ENCODE measurements at places on chromosomes 3 and 15.

GRCh38 chr3:186207515-186207914, 98.6 kb upstream of the ETV5 start:
- no peak for DNase-seq

DNA sequence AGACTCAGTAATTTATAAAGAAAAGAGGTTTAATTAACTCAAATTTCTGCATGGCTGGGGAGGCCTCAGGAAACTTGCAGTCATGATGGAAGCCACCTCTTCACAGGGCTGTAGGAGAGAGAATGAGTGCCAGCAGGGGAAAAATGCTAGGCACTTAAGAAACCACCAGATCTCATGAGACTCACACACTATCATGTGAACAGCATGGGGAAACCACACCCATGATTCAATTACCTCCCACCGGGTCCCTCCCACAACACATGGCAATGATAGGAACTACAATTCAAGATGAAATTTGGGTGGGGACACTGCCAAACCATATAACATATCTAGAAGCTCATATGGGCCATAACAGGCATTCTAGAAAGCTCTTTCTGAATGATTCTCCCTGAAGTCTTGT, 190.3 kb downstream of the WNT5A start:
- DNase-seq, result no peak

- no peak for DNase-seq
These were observed 19.0 kb upstream of the PRICKLE2 start for GRCh38 chr3:64244011-64244942.

GRCh38 chr15:78312536-78312935, 13.1 kb upstream of the SKIC8 start:
- no peak for DNase-seq

- DNase-seq, result no peak
These were observed 551.6 kb downstream of the ZIC1 start for GRCh38 chr3:147960786-147961185.

DNA sequence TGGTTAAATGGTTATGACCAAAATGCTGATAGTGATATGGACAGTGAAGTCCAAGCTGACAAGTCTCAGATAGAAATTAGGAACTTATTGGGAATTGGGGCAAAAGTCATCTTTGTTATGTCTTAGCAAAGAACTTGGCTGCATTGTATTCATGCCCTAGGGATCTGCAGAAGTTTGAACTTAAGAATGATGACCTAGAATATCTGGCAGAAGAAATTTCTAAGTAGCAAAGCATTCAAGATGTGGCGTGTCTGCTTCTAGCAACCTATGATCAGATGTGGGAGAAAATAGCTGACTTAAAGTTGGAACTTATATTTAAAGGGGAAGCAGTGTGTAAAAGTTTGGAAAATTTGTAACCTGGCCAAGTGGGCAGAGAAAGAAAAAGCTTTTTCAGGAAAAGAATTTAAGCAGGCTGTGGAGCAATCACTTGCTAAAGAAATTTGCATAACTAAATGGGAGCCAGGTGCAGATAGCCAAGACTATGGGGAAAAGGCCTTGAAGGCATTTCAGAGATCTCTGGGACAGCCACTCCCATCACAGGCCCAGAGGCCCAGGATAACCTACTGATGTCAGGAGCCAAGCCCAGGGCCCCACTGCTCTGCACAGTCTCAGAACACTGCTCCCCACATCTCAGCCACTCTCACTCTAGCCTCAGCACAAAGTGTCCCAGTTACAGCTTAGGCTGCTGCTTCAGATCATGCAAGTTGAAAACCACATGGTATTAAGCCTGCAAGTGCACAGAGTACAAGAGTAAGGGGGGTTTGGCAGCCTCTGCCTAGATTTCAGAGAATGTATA, 147.8 kb upstream of the TGFBR2 start:
- DNase-seq, result no peak

GRCh38 chr3:3189961-3190360, 10.5 kb upstream of the CRBN start:
- no peak for DNase-seq

- DNase-seq, result no peak
These were observed 11.5 kb downstream of the CSK start for GRCh38 chr15:74793135-74794028.

GRCh38 chr3:118480101-118480860, 554.4 kb downstream of the IGSF11 start:
- no peak for DNase-seq

GRCh38 chr15:76116138-76116885, 56.5 kb downstream of the TMEM266 start:
- no peak for DNase-seq

- no peak for DNase-seq
These were observed 59.4 kb downstream of the MYO9A start for GRCh38 chr15:72058585-72058984.

DNA sequence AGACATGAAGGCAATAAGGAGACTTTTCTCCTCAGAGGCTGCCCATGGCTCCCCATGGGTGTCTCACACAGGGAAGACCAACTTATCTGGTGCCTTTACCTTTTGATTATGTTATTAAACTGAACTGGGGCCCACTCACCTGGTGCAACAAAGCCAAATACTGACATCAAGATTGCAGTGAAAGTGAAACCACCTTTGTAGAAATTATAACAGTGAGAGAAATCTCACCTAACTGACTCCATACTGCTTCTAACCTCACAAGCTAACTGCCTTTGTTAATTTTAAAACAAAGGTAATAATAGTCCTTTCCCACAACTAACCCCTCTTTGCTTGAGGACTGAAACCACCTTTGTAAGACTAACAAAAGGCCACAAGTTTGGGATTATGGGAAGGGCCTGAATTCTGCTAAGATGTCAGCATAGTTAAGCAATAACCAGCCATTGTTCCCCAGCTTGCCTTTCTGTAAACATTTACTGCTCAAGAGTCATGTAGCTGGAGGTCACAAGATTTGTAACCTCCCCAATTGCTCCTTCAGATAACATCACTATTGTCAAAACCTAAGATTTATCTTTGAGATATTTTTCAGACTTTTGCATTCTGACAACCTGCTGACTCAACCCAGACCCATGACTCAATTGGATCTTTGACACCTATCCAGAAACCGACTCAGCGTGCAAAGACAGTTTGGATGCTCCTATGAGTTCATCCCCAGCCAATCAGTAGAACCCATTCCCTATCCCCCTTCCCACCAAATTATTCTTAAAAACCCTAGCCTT, 420.3 kb upstream of the CFAP20DC start:
- no peak for DNase-seq

GRCh38 chr3:45639044-45639392, 44.5 kb downstream of the LIMD1 start:
- no peak for DNase-seq

DNA sequence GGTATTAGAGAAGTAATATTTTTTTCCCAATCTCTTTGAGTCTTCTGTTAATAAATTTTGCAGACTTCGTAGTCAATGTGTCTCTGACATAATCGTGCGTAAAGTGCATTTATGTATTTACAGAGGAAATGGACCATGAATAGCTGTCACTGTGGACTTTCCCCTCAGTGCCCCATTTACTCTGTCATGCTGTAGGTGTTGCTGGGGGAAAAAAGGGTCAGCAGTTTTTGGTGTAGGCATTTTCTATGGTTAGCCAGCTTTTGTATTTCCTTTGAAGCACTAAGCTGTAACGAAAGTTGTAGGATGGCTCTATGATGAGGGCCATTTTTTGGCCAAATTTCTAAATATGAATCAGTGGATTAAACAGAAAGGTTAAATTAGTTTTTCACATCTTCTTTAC, 598.4 kb downstream of the FGF12 start:
- no peak for DNase-seq

DNA sequence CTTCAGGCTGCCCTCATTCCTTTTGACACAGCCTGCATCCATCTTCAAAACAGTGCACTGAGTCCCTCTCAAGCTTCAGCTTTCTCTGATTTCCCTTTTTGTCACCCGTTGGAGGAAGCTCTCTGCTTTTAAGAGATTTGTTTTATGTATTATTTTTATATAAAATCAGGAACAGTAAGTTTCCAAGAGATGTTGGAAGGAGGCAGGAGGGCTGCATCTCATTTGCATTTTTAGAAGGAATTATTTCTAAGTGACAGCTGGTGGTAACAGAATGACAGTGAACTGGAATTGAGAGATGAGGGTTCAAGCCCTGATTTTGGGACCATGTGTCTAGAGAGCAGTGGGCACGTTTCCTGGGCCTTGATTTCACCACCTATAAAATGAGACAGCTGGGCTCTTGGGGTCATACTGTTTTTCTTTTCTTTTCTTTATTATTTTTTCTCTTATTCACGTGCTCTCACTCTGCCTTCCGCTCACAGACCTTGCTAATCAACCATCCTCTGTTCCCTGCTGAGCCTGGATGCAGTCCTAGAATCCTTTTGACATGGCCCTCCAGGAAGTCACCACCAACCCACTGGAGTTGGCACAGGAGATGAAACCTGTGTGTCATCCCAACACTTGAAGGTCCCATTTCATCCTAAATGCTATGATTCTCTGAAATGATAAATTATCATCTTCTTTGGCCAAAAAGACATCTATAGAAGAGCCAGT, 148.6 kb downstream of the CACNA2D3 start:
- no peak for DNase-seq

GRCh38 chr3:148737104-148737530, 39.4 kb downstream of the AGTR1 start:
- DNase-seq, result no peak

DNA sequence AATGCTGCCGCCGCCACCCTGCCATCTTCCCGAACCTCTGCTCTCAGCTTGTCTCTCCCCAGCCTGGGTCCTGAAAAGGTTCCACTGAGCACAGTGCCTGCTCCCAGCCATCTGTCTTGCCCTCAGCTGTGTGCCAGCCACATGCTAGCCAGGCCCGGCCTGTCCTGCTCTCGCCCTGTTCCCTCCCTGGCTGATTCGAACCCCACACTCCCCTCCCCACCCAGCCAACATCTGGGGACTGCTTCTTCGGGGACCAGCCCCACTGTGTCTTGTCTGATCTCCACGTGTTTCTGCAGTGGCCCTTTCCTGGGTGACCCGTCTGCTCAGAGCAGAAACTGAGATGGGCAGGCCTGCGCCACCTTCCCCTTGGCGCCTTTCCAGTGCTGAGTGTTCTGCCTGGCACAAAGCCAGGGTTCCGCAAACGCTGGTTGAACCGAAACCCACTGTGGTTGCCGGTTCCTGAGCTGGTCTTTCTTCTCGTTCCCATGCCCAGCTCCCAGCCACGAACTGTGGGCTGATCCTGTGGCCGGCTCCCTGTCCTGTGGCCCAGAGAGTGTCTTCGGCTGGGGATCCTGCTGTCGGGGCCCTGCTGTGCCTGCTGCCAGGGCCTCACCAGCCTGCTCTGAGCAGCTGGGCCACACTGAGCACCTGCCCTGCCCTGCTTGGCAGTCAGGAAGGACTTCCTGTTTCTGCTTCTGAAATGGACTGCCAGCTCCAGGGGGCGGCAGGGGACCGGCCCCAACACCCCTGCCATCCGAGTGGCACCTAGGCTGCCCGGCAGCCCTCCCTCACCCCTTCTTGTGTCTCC, 62.7 kb upstream of the KLF13 start:
- peak; percentile 41 for DNase-seq

- no peak for DNase-seq
These were observed 57.6 kb downstream of the CD86 start for GRCh38 chr3:122112754-122113153.

DNA sequence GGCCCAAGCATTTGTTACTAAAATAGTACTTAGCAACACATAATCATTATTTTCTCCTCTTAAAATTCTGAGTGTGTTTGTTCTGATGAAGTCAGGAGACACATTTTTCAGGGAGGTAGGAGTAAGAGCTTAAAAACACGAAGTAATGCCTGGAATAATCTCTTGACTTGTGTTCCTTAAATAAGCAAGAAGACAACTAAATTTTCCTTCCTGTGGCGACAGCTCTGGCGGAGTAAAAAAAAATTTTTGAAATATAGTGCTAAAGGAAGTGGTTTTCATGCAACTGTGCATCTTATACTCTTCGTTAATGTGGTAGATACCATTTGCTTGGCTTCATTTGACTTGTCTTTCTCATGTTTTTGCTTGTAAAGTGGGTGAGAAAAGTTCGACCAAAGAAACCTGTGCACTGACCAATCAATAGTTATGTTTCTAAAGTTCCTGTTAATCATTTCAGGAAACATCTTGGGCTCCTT, 11.1 kb upstream of the MBNL1 start:
- no peak for DNase-seq

DNA sequence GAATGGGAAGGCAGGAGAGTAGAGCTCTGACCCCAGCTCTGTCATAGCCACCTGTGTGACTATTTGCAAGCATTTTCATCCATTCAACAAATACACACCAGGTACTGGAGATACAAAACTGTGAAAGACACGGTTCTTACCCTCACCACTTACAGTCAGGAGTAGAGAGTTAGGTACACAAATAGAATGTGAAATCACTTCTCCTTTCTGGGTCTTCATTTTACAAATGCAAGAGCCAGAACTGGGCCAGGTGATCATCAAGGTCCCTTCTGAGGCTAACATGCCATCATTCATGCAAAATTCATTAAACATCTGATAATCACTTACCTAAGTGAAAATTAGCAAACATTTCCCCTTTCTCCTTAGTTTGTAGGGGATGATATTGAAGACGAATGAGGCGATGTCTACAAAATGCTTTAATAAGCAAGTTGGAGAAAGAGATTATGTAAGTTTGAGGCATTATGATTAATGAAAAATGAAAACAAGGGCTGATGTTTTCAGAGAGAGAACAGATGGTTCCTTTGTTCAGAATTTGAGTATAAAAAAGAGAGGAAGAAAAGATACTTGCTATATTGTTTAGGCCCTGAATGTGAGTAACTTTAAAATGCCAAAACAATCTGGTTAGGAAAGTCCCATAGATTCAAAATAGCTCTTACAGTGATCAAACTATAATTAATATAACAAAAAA, 88.6 kb downstream of the LPP start:
- DNase-seq, result no peak
